Motor neuron (in vitro differentiated cells): ENCODE measurements at places on chromosomes 3 and 15. TPM values are rescaled to one million over a fixed set of nuclear protein-coding genes. Genes with fewer than 3 reads are reported as not detected.

SH3GL3 gene
- 7.4 and 7.5 TPM in 2 replicates for total RNA-seq

SLC35G2 gene
- total RNA-seq = 17.0 and 17.5 TPM in 2 replicates

DZIP1L gene
- 20.7 and 26.1 TPM in 2 replicates for total RNA-seq

SNX22 gene
- total RNA-seq = 3.5 and 5.1 TPM in 2 replicates

SCN11A gene
- total RNA-seq = 0.53 and 0.57 TPM in 2 replicates

LIPH gene
- 16.7 and 17.8 TPM in 2 replicates for total RNA-seq

PLSCR2 gene
- total RNA-seq = not detected in 2 replicates

IFT80 gene
- 32.2 and 33.5 TPM in 2 replicates for total RNA-seq

FES gene
- total RNA-seq = 2.2 and 3.2 TPM in 2 replicates

MASP1 gene
- total RNA-seq = 0.45 and 1.4 TPM in 2 replicates

EIF3J gene
- 51.4 and 51.8 TPM in 2 replicates for total RNA-seq

DGKG gene
- 0.32 and 0.47 TPM in 2 replicates for total RNA-seq

NRG4 gene
- 0.86 and 1.3 TPM in 2 replicates for total RNA-seq

CCK gene
- not detected in 2 replicates for total RNA-seq

C15orf62 gene
- 3.1 and 3.6 TPM in 2 replicates for total RNA-seq

ACSBG1 gene
- total RNA-seq = 0.49 and 3.4 TPM in 2 replicates

TMEM202 gene
- not detected in 2 replicates for total RNA-seq

SIDT1 gene
- total RNA-seq = 0.78 and 1.8 TPM in 2 replicates

ALAS1 gene
- total RNA-seq = 47.3 and 51.1 TPM in 2 replicates

FETUB gene
- total RNA-seq = not detected in 2 replicates

GAP43 gene
- 194 TPM in 2 replicates for total RNA-seq

UBA3 gene
- 38.8 and 41.4 TPM in 2 replicates for total RNA-seq

NXPE3 gene
- 13.3 and 13.7 TPM in 2 replicates for total RNA-seq

PEX5L gene
- total RNA-seq = 7.5 and 7.6 TPM in 2 replicates

POU1F1 gene
- total RNA-seq = not detected in 2 replicates

OR4F6 gene
- total RNA-seq = not detected in 2 replicates

BMF gene
- 8.5 and 9.6 TPM in 2 replicates for total RNA-seq

C3orf20 gene
- total RNA-seq = not detected in 2 replicates

BLM gene
- total RNA-seq = 4.8 and 5.8 TPM in 2 replicates
